ENCODE measurements at places on chromosomes 11 and 22.

DNA sequence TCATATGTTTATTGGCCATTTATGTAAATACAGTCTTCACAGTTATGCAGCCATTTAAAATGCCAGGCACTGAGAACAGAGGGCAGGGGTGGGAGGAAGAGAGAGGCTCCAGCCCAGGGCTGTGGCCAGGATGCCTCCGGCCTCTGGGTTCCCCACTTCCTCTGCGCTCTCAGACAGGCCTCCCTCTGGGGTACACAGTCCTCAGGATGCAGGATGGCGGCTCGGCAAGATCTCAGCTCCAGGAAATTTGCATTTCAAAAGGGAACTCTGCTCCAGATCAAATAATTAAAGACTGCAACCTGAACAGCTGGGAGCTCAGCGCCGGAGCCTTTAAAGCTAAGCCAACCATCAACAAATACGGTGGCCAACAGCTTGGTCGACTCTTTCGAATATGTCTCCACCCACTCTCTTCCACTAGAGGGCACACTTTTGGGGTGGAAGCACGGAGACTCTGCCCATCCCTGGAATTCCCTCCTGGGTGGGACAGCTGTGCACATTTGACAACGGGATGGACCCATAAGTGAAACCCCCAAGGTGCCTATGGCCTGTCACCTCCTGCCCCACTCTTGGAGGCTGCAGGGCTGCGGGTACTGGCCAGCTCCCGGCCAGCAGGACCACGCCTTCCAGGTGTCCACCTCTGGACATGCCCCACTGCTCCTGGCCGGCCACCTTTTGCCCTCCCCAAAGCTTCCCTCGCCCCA, 1044.7 kb downstream of the BRD1 start:
- no peak for DNase-seq

DNA sequence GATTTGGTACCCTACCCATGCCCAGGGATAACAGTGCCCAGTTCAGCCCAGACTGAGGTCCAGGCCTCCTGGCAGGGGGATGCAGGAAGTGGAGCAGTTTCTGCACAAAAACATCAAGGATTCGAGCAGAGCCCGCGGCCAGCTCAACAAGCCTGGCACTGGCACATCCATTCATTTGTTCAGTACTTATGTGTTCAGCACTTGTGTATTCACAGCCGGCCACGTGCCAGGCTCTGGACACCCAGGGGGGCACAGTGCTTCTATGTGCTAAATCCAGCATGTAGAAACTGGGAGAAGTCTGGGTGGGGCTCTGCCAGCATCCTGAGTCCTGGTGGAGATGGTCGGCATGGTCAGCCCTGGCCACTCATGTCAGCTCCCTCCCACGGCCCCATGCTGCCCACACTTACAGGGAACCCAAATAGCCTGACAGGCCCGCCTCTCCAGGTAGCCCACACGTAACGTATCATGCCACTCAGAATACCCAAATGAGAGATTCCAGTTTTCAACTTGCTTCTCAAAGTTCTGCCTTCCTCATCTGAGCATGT, 28.5 kb downstream of the LINC01488 start:
- DNase-seq = no peak

- no peak for DNase-seq
These were observed 151.7 kb downstream of the ATXN10 start for GRCh38 chr22:45823336-45823735.

- no peak for DNase-seq
These were observed 3.1 kb downstream of the GRIK4 start for GRCh38 chr11:120514541-120515121.

- no peak for DNase-seq
These were observed 4.5 kb upstream of the NOL12 start for GRCh38 chr22:37681556-37682049.

GRCh38 chr11:16799890-16800289, 61.4 kb downstream of the C11orf58 start:
- DNase-seq = no peak

- DNase-seq = no peak
These were observed 343.7 kb downstream of the BRD1 start for GRCh38 chr22:49483946-49484345.

Measured in stromal cell of bone marrow (primary cell).